NCI-H2081 treated with DMSO at 0.1 percent for 48 hours (cell line): ENCODE measurements at places on chromosomes 6 and 20.

DNA sequence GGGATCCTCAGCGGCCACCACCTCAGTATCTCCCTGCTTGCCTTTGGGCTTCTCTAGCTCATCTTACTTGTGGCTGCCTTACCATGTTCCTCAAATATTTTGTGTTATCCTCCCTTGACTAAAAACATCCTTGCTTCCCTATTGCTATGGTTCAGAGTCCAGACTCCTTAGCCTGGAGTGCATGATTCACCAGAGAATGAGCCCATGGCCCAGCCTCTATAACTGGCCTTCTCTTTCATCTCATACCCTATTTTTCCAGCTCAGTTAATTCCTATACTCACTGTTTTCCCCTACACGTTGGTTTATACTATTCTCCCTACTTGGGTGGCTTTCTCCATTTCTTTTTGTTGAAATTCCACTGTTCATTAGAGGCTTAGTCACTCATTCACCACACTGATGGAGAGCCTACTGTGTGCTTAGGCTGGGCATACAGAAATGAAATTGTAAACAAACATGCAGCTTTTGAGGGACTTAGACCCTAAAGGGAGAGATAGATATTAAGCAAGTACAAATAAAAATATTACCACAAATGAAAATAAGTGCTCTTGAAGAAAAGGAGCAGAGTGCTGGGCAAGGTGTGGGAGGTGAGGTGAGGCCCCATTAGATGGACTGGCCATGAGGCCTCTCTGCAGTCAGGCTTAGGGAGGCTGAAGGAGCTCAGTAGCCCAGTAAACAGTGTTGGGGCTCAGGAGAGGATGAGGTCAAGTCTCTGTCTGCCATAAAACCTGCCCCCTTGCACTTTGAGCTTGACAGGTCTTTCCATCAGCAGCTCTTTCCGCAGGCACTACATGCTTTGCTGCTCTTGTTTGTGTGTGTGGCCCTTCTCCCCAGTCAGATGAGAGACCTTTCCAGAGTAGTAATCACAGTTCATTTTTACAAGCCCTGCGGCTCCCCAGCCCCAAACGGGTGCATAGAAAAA is 109.3 kb downstream of the TCP11 start:
- no peak for DNase-seq

- DNase-seq: no peak
Measured at GRCh38 chr20:25195962-25196785, 662 bp downstream of the ENTPD6 start.

GRCh38 chr6:158057213-158057987 is 75.7 kb downstream of the SYNJ2 start:
- no peak for DNase-seq

DNA sequence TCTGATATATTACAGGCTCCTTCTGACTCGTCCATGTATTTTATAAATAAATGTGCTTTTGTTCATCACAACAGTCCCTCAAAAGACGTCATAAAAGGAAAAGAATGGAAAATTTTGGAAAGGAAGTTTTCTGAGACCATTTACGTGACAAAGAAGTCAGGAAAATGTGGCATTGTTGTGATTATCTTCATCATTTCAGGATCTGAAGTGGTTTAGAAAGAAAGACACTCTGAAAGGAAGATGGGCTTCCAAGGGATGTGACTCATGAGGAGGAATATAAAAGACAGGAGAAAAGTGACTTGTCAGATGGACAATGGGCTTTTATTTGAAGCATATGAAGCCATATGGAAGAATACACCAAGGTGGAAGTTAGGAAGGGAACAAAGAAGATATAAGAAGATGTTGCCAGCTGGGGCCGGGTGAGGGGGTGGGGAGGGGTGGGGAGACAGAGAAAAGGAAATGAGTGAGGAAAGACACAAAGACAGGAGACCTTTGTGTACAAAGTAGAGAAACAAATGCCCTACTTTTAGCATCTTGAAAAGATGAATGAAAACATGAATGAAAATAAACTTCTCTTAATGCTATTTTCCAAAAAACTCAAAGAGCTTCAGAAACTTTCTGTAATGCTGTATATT is 190.3 kb upstream of the PREP start:
- no peak for DNase-seq

GRCh38 chr6:145349950-145350510 is 385.3 kb downstream of the EPM2A start:
- DNase-seq: no peak

DNA sequence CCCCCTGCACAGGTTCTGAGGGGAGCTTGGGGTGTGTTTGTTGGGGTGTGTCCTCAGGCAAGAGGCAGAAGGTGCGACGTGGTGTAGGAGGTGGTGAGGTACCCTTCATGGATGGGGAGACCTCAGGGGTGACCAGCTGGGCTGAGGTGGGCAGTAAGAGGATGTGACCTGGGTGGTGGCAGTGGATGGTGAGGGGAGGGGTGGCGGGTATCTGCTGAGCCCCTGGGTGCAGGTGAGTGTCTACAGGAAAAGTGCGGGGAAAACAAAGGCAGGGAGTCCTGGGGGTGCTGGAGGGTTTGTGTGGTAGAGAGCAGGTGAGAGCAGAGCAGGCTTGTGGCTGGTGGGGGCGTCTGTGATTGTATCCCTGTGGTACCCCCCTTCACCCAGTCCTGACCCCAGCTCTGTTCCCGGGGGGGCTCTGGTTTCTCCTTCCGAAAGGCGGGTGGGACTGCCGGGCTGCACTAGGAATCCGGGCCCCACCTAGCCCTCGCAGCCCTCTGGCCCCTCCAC is 631 bp downstream of the RAET1L start:
- no peak for DNase-seq
